ENCODE measurements at places on chromosomes 4 and X.
A peak's percentile ranks its signal among the peaks of the same experiment; 100 is the strongest.

GRCh38 chrX:69093960-69094871 lies 71.0 kb downstream of the PJA1 start:
- DNase-seq, result peak; percentile 2

GRCh38 chrX:44871931-44872820 lies 812 bp upstream of the KDM6A start:
- DNase-seq, result peak; percentile 2

GRCh38 chrX:152725409-152725808 lies 8.1 kb downstream of the CSAG1 start:
- DNase-seq, result no peak

DNA sequence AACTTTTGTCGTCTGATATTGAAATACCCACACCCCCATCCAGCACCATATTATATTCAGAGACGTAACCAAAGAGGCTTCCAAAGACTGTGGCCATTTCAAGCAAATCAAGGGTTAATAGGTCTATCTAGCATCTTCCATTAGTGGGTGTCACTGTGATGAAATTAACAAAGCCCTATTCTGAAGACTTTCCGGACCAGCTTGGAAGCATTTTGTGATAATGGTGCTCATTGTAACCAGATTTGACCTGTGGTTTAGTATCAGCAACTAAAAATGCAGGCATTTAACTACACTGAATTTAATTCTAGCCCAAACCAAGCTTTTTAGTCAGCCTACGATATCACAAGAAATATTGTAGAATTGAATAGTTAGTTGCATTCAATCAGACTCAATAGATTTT lies 309.7 kb upstream of the TENM3 start:
- DNase-seq, result no peak

DNA sequence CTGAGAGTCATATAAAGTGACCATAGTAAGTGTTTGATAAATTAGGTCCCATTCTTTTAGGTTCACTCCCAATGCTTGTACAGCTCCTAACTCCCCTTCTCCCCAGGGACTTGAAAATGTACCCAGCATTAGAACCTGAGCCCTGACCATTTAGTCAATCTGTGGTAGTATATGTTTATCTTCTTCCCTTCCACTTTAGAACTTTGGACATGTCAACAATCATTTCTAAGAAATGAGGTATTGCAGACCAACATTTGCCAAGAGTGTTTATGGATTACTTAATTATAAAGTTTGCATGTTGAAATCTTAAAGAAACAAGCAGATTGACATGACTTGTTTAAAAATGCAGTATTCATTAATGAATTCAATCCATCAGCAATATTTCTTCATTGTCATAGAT lies 26.0 kb downstream of the AFM start:
- DNase-seq, result no peak

DNA sequence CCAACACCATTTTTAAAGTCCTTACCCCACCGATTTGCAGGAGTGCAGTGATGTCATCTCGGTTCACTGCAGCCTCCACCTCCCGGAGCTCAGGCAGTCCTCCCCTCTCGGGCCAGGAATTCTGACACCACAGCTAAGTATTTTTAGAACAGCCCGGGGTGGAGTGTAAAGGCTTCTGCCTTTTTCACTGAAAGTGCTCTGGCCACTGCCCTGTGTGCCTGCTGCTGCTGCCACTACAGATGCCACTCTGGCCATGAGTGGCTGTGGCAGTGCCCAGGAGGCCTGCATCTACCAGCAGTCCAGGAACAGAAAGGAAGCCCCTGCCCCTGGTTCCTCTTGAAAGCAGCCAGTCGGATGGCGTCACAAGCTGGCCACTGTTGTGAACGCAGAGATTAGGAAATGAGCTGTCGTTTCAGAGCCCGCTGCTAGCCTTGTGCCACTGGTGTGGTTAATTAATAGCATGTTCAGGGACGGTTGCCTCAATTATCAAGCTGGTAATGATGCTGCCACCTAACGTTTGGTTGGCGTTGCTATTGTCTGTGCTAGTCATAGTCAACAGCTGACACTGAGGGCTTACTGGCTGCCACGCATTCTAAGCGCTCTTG lies 23.6 kb upstream of the TBC1D14 start:
- no peak for DNase-seq

- peak; percentile 30 for DNase-seq
Measured at GRCh38 chr4:110196871-110197528, 1.4 kb downstream of the ELOVL6 start.

DNA sequence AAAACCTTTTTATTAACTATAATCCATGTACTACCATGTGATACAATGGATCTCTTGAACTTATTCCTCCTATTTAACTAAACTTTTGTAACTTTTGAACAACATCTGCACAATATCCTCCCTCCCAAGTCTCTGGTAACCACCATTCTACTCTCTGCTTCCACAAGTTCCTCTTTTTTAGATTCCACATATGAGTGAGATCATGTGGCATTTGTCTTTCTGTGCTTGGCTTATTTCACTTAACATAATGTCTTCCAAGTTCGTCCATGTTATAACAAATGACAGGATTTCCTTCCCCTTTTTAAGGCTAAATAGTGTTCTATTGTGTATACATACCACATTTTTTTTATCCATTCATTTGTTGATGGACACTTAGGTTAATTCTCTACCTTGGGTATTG lies 28.1 kb downstream of the DCAF8L1 start:
- DNase-seq, result no peak

DNA sequence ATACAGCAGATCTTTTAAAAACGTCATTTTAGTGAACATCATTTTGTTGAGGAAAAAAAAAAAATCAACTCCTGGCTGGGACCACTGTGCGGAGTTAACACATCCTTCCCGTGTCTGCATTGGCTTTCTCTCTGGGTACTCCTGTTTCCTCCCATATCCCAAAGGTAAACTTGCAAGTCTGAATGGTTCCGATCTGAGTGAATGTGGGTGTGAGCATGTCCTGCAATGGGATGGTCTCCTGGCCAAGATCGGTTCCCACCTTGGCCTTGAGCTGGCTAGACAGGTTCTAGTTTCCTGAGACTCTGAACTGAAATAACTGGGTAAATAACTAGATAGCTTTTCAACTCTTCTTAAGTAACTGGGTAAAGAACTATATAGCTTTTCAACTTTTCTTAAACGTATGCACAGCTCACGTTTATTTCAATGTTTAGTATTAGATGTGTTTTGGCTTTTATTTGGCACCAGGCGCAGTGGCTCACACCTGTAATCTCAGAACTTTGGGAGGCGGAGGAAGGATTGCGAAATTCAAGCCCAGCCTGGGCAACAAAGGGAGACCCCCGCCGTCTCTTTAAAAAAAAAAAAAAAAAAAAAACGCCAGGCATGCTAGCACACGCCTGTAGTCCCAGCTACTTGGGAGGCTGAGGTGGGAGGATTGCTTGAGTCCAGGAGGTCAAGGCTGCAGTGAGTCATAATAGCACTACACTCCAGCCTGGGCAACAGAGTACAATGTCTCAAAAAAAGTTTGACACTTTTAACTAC lies 14.0 kb downstream of the RBMX start:
- no peak for DNase-seq

- no peak for DNase-seq
Measured at GRCh38 chr4:117831060-117831683, 203.1 kb upstream of the NDST3 start.

GRCh38 chrX:2654436-2655340 lies 36.4 kb upstream of the CD99 start:
- no peak for DNase-seq

DNA sequence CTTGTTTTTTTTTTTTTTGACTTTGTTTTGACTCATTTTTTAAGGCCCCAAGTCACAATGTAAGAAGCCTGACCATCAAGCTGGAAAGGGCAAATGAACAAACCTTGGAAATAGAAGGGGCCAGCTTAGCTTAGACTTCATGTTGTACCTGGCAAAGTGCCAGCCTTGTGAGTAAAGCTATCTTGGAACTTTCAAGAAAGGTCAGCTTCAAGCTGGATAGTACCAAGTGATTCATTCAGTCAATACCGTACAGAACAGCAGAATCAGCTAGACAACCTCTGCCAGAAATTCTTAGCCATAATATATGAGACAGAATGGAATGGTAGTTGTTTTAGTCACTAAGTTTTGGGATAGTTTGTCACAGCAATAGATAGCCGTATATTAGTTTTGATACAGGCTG lies 1492.2 kb upstream of the TENM3 start:
- DNase-seq, result no peak

DNA sequence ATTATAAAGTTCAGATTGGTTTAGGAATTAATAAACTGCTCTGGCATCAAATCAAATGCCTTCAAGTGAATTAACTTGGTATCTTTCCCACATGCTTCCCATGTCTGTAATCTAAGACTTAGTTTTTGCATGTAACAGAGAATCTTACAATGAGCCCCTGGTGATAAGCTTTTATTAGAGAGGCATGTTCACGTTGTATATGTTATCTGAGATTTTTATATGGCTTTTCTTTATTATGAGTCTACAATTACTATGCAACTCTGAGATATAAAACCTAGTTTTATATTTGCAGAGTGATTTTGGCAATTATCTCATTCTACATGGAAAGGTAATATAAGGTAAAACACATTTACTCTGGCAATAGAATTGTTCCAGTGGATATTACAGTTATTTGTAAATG lies 1578.4 kb upstream of the IGFBP7 start:
- DNase-seq, result no peak

DNA sequence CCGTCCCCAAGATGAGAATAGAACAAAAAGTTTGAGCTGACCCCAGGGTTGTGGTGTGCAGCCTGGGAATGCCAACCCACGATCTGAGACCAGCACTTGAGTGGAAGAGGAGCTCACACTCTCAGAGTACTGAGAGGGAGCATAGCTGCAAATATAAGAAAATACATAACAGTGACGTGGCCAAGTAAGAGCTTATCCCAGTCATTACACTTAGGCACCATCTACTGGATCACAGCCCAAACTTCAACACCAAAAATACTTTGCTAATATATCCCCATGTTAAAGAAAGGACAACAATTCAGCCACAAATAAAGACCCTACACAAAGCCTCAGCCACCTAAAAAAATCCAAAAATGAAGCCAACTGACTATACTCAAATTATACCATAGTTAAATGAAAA lies 33.3 kb upstream of the CXCL6 start:
- DNase-seq, result no peak

GRCh38 chr4:55032788-55033187 lies 92.6 kb downstream of the KDR start:
- no peak for DNase-seq

DNA sequence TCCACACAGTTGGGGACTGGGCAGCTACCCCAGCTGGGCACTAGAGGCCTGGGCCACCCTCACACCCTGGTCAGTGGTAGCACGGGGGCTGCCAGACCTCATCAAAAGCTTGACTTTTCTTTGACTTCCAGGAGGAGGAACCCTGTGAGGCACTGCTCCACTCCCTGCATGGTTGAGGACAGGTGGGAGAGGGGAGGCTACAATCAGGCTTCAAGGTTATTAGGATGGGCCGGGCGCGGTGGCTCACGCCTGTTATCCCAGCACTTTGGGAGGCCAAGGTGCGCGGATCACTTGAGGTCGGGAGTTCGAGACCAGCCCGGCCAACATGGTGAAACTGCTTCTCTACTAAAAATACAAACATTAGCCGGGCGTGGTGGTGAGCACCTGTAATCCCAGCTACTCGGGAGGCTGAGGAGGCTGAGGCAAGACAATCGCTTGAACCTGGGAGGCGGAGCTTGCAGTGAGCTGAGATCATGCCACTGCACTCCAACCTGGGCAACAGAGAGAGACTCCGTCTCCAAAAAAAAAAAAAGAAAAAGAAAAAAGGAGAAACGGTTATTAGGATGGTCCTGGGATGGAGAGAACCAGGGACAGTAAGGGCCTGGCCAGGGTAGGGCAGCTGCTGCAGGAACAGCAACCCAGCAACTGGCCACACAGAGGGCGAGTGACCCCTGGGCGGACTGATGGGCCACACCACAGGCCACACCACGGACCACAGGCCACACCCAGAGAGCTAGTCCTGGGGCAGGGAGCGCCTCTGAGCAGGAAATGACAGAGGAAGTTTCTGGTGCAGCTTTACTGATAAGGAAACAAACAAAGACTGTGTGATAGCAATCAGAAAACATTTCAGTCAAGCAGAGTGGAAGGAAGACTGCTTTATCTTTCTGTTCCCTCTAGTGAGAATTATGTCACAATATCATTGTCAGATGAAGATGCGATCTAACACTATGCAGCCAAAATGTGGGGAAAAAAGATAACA lies 20.5 kb upstream of the OPN1LW start:
- no peak for DNase-seq

DNA sequence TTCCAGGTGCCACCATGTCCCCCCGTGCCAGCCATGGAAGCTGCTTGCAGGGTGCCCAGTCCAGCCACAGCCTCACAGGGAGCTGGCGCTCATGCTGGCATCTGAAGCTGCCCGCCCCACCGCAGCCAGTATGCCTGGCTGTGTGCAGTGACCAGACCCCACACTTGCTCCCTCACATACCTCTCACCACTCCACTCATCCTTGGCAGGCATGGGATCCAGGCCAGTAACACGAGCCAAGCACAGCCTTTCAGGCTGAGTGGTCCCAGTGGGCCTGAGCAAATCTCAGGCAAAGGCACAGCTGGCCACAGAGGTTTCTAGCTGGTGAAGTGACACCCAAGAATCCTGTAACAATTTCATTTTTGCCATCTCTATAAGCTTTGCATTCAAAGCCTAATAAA lies 48.4 kb upstream of the SEC24B start:
- no peak for DNase-seq

DNA sequence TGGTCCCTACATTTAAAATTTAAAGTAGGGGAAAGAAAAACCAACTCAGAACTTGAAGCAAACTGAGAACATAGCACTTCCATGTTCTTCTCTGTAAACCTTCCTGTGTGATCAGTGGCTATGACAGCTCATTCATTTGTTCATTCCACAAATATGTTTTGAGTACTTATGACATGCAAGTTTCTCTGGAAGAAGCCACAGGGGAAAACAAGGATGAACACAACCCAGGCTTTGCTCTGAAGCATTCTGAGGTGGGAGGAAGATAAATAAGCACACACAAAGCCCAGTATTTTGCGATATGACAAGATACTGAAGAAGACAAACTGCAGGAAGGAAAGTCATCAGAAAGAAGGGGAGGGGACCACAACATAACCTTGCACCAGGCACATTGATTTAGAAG lies 96.4 kb downstream of the CHIC2 start:
- DNase-seq, result no peak

- no peak for DNase-seq
Measured at GRCh38 chr4:75800972-75801371, 76.6 kb downstream of the USO1 start.

DNA sequence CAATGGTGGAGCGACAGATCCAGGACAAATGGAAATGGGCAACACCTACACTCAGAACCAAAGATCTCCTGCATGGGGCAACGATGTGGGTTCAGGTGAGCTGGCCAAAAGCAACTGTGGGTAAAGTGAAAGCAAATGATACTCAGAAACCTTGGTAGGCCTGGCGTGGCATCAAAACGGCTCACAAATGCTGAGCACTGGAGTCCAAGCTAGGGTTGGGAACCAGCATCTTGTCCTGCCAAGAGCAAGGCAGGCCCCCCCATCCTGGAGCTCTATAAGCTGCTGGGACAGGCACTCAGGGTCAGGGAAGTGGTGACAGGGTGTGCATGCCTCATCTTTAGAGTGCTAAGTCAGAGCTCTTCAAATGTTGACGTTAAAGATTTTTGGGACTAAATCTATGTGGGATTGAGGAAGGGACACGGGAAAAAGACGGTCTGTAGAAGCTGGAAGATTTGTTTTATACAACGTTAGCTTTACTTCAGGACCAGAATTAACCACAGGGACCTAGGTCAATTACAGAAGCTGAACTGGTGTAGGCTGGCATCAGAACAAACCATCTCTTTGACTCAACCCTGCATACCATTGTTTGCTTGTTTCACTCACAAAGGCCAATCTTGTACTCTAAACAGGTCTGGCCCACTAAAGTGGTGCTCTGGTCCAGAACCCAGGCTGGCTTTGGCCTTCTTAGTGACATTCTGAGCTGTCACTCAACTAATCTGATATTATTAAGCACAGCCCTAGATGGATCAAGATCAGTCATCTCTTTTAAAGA lies 10.7 kb downstream of the ATP8A1 start:
- no peak for DNase-seq
